ENCODE measurements at places on chromosomes 12 and 14.

DNA sequence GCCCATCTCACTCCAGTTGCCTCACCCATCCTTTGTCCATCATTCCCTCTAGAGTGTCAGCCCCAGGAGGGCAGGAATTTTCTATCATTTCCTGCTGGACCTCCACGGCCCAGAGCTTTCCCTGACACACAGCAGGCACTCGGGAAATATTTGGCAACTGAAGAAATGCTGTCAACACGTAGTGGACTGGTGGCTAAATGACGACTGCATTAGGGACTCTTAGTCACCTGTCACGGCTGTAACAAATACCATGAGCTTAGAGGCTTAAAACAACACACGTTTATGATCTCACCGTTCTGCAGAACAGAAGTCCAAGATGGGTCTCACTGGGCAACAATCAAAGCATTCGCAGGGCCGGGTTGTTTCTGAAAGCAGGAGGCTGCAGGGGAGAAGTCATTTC lies 91.3 kb downstream of the PHETA1 start:
- no peak for DNase-seq

- no peak for DNase-seq
Measured at GRCh38 chr12:64544371-64545080, 65.8 kb upstream of the RASSF3 start.

GRCh38 chr12:65894624-65895390 lies 70.5 kb downstream of the HMGA2 start:
- no peak for DNase-seq

DNA sequence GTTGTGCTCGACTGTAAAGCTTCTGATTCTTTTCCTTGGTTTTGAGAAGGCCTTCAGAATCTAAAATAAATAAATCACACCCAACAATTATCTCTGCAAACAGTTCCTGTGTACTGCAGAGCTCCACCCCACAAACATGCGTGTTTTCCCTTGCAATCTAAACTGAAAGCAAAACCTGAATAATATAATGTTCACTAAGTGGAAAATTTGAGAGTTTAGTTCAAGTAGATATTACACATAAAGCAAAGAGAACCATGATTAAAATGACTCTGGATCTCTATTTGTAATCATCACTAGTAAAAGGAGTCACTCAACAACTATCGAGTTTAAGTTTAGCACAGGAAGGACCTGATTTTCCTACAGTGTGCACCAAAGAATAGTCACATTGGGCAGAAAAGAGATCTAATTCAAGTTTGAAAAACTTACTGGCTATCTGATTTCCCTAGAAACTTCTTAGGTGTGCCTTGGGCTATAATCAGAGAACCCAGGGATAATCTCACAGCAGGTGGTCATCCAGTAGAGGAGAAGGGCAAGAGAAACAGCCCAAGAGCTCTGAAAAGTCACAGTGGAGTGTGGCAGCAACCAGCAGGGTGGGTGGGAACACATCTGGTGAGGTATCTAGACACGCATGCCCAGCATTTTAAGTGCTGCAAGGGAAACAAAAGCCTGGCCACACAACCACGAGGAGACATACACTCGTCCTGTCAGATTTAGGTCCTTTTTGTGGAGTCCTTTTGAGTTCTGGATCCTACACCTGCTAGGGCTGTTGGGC lies 25.4 kb downstream of the ATG14 start:
- no peak for DNase-seq

DNA sequence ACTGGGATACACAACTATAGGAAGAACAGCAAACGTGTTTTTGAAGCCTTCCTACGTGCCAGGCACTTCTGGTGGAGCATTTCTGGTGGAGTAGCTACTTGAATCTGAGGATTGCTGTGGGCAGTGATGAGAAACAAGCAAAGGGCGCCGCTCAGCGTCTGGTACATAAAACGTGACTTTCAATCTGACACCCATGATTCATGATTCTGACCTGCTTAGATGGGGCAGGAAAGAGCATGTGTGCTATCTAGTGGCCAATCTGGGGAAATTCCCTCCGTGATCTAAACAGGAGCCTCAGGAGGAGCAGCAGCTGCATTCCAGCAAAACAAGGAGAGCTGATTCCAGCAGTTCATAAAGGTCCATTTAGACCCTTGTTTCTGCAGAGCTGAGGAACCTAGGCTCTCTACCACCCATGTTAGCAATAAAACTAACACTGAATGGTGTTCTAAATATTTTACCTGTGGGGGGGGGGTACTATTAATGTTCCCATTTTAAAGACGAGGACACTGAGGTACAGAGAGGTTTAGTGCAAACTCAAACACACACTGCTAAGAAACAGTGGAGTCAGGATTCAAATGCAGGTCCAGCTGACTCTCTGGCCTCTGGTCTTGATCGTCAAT lies 37.8 kb downstream of the PAH start:
- DNase-seq: no peak

GRCh38 chr14:71487449-71487848 lies 444.8 kb upstream of the RGS6 start:
- DNase-seq: no peak

DNA sequence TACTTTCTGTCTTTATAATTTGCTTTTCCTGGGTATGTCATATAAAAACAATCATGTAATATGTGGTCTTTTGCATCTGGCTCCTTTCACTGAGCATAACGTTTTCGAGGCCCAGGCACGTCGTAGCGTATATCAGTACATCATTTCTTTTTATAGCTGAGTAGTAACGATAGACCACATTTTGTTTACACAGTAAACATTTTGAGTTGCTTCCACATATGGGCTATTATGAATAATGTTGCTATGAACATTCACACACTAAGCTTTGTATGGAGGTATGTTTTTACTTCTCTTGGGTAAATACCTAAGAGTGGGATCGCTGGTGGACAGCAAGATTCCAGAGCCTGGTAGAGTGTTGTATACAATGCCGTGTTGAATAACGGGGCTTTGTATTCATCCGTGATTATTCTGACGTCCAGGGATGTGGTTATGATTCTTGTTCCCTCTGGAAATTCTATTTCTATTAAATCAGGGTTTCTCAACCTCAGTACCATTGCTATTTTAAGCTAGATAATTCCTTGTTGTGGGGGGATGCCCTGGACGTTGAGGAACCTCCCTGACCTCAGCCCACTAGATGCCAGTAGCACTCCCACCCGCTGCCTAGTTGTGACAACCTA lies 38.9 kb upstream of the CIT start:
- DNase-seq: no peak

DNA sequence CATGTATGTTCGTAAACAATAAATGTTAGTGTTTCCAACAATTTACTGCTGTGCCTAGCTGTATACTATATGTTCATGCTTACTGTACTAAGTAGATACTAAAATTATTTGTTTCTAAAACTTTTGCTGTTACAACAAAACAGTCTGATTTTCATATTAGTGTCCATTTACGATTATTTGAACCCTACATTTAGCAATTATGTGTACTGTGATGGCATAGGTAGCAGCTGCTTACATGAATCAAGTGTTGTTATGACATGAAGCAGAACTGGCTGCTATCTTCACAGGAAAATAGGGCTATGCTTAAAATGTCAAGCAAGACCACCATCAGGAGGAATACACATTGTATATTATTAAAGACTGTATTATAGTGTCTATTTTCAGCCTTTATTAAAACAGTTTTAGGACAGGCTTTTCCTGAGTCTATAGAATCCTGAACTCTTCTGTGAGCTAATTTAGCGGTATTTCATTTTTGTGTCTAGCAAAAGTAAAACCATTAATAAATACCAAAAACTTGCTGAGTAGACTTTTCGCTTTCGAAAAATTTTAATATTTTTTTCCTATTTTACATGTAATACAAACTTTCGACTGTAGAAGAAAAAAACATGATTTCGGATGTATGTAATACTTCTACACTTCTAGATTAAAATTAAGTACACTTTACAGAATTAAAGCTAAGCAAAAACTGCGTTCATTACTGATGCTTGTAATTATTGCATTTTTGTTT lies 1.1 kb upstream of the WDR89 start:
- no peak for DNase-seq

DNA sequence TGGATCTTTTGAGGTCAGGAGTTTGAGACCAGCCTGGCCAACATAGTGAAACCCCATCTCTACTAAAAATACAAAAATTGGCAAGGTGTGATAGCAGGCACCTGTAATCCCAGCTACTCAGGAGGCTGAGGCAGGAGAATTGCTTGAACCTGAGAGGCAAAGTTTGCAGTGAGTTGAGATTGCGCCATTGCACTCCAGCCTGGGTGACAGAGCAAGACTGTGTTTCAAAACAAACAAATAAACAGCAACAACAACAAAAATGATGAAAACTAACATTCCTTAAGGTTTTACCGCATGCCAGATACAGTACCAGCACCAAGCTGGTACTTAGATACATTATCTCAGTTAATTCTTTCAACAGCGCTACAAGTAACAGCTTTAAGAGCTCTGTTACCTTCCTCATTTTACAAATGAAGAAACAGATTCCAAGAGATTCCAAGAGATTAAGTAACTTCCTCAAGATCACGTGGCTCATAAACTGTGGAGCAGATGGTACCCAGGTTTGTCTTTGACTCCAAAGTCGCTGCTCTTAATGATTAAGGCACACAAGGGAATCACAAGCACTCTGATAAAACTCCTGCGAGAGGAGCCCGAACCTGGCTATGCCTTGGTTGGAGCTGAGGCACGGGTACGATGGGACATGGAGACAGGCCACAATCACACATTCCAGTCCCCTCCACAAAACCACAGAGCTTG lies 17.7 kb upstream of the PLEK2 start:
- no peak for DNase-seq

GRCh38 chr14:76589246-76589645 lies 172.0 kb upstream of the VASH1 start:
- no peak for DNase-seq

DNA sequence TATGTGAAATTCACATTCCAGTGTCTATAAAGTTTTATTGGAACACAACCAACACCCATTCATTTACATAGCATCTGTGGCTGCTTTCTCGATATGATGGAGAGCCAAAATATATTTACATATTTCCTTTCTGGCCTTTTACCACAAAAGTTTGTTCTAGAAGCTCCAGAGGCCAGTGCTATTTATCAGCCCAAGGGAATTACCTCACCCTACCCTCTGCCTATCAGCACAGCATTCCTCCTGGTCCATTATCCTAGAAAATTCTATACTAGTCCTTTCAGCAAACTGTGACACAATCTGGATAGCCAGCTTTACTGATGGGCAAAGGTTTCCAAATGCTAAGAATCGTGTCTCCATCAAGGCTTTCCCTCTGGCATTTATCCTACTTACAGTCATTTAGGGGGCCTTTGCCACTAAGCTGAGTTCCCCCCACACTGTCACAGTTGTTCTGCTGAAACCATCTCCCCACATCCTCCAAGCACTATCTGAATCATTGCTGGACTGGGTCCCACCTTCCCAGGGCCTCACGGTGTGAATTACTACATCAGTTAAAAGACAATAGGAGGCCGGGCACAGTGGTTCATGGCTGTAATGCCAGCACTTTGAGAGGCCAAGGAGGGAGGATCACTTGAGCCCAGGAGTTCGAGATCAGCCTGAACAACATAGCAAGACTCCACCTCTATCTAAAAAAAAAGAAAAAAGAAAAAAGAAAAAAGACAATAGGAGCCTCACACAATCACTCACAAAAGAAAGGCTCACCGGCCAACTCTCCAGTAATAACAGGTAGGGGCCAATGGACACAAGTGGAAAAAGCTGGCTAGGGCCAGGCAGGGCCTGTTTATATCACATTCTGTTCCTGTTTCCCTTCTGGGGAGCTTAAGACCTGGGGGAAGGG lies 12.1 kb downstream of the SYNE3 start:
- DNase-seq: no peak

GRCh38 chr14:85660243-85660922 lies 130.4 kb downstream of the FLRT2 start:
- DNase-seq: no peak

DNA sequence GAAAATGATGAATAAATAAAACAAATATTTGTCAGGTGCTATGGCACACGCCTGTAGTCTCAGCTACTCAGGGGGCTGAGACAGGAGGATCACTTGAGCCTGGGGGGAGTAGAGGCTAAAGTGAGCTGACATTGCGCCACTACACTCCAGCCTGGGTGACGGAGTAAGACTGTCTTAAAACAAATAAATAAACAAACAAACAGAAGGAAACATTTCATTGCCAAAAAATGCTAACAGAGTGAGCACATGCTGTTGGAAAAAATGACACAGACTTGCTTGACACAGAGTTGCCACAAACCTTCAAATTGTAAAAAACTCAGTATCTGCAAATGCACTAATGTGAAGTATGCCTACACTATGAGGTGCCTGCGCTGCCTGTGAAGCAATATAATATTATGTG lies 50.8 kb upstream of the AP4S1 start:
- DNase-seq: no peak

DNA sequence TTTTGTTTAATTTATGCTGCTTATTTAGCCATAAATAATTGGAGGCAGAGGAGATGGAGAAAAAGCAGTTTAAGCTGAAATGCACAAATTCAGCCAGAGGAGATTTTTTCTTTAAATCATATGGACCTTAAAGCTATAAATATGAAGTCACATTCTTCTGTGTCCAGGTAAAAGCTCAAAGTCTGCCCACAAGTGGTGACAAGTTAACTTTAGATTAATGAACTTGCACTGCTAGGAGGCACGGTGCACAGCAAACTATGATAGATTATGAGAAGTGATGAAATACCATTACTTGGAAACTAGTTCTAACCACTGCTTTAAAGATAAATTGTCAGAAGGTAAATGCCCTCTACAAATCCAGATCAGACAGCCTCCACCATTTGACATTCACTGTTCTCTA lies 69.0 kb downstream of the IFT81 start:
- DNase-seq: no peak

GRCh38 chr14:62616668-62617067 lies 428.6 kb downstream of the KCNH5 start:
- no peak for DNase-seq

DNA sequence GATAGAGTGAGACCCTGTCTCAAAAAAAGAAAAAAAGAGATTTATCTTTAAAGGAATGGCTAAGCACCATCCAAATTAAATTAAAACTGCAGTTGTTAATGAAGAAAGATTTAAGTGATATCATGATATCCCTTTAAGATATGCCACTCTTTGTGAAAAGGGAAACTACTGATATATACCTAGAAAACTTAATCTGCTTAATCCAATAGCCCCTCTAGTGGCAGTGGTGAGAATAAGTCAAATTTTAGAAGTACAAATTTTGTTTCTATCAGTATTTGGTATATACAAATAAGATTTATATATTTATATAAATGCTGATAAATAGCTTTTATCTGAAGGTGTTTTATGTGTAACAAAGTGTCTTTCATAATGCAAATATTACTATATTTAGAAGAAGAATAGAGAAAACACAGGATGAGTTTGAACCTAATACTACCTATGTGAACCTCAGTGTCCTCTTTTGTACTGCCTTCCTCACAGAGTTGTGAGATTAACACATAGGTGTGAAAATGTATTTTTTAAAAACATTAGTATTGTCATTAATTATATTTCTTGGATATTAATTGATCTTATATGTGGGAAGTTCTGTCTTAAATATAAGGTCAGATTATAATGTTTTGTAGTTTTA lies 51.4 kb upstream of the GARIN2 start:
- DNase-seq: no peak

- no peak for DNase-seq
Measured at GRCh38 chr12:12286441-12286840, 19.6 kb upstream of the LRP6 start.
